SK-MEL-5 (cell line): ENCODE measurements at places on chromosomes 4 and X. TPM values are rescaled to one million over a fixed set of nuclear protein-coding genes. Genes with fewer than 3 reads are reported as not detected.

DNA sequence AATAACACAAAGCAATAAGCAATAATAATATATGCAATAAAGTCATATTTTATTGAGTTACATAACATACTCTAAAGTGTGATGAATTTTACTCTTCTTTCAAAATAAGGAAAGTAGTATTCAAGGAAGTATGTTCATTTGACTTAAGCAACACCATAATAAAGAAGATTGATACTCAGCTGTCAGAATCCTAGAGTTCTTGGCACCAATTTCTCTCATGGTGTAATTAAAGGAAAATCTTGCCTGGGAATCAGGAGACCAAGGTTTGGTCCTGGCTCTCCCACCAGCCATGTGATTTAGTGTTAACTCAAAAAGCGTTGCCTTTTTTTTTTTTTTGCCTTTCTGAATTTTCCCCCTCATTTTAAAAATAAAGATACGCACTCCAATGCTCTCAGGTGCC is 17.1 kb downstream of the MYOZ2 start:
- DNase-seq = no peak

GRCh38 chrX:117376460-117376859 is 740.1 kb downstream of the KLHL13 start:
- no peak for DNase-seq

GRCh38 chrX:123648028-123648810 is 84.6 kb downstream of the THOC2 start:
- no peak for DNase-seq

Gene TMPRSS11F
- total RNA-seq = 0.13 and 0.18 TPM in 2 replicates

DNA sequence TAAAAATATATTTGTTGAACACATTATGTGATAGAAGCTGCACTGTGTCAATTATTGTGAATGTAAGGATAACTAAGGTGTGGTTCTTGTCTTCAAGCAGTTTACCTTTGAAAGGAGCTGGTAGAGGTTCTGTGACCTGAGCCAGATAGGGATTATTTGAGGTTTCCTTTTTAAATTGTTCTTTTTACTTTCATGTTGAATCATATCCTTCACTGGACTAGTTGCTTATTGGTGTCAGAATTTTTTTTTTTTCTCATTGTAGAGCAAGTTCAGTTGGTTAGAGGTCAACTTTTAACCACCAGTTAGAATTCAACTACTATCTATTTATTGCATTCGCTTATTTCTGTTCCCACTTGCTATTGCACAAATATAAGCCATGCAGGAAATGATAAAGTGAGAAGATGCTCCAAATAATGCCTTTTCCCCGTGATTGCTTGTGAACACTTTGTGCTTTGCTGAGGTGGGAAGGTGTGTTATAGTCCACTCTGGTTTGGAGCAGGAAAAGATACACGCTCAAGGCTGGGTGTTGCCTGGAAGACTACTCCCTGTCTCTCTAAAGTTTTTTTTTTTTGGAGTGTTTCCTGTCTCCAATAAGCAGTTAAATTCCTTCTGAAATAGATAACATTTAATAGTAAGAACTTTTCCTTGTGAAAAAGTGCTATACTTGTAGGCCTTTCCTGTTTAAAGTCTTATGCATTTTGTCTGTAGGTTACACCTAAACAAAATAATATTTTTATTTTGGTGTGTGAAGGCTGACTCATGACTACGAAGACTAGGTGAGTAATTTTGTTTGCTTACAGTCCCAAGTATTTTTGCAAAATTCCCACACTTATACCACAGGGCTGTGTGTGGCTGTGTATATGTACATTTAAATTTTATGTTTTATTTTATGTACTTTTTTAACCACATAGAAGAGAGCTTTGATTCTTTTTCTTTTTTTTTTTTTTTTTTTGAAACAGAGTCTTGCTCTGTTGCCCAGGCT is 83.8 kb upstream of the LCORL start:
- DNase-seq = no peak

GRCh38 chrX:132257116-132257515 is 37.9 kb upstream of the RAP2C start:
- no peak for DNase-seq

Gene PNMA5
- total RNA-seq = not detected in 2 replicates

Gene RLIM
- 62.9 and 67.4 TPM in 2 replicates for total RNA-seq

DNA sequence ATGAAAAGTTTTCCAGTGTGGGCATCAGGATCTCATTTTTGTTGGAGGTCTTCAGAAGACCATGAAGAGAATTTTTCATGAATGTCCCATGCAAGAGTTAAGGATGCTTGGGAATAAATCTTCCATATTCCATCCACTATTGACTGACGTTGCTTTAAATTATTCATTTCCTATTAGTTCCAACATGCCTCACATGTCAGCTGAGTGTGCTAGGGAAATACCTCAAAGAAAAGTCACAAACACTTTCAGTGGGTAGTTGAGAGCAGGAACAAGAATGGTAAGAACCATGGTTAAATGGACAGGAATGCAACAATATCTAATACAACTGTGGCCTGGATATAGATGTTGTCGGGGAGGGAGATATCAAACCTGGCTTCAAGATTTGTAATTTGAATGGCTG is 610.1 kb downstream of the TECRL start:
- DNase-seq = no peak

GRCh38 chr4:33649015-33649414 is 2595.3 kb downstream of the ARAP2 start:
- peak; percentile 64 for DNase-seq

- no peak for DNase-seq
Measured at GRCh38 chr4:139219450-139220055, 42.5 kb upstream of the ELF2 start.

Gene HMGB3
- 47.0 and 47.7 TPM in 2 replicates for total RNA-seq

DNA sequence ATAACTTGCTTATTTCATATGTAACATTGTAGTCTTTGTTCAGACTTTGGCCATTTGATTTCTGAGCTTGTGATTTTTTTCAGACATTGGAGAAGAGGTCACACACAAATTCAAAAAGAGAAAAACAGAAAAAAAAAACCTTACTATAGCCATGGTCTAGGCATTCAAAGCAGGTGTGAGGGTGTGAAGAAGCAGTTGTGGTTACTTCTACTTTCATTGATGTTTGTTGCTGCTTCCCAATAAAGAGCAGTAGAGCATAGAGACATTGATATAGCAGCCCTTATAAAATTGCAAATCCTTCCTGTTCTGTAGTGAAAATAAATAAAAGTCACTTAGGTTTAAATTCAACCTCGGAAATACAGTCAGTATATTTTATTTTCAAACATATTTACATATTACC is 671.6 kb downstream of the GRXCR1 start:
- no peak for DNase-seq

- DNase-seq = no peak
Measured at GRCh38 chrX:111511477-111511876, at the start of gene SERTM2. Gene SERTM2 (plus strand): TSS chrX:111511645. CDS start chrX:111518858, 7,213 bp downstream.

DNA sequence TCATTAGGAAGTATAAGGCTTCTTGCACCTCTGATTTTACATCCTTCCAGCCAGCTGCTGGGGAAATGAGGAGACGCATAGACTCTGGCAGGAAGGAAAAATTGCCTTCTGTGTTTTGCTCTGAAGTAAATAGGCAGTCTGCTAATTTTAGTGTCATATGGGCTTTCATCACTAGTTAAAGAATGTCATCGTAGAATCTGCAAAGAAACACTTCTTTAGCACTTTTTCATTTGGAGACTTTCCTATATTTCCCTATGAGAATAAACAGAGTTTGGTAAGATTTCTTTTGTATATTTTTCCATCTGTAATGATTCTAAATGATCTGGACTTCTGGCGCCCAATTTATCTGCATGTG is 3.3 kb downstream of the ADGRL3 start:
- DNase-seq = no peak

DNA sequence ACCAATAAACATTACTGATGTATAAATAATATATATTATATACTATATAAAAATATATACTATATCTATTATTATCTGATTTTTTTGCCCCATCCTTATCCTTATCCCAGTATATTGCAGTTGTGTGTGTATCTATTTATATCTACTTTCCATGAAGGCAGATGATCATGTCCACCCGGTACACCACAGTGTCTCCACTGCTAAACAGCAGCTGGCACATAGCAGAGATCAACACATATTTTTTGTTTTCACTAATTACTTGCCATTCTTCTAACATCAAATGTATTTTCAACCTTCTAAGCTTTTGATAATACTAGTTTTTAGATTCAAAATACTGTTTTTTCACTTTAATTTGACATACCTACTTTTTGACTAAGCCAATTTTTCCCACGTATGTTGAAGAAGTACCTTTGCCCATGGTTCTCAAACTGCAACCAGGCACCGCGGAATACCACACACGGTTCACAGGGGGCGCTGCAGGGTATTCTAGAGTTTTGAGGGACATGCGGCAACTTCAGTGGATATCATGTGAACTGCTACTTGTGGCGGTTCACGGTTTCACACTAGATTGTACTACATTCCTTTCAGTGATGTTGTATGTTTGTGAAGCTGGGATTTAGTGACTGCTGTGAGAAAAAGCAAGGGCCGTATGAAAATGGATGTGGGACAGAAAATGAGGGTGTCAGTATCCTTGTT is 182.5 kb upstream of the NPY2R start:
- DNase-seq = peak; percentile 78

GRCh38 chrX:40091691-40092421 is 5.9 kb downstream of the BCOR start:
- DNase-seq = no peak

DNA sequence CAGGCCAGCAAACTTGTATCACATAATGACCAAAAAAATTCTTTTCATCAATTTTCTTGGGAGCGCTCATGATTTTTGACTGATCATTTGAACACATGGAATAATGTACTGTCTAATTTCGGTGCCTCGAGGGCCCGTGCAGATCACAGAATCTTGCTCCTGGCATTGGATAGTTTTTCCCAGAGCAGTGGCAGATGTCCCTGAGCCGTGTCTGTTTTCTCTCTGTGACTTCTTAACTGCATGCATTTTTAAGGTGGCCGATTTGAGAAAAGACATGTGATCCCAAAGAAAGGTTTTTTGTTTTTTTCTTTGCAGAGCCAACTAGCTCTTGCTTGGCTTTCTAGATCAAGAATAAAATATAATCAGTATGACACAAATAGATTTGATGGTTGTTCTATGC is 19.7 kb downstream of the GPRIN3 start:
- DNase-seq = no peak

GRCh38 chr4:25563071-25563564 is 92.5 kb upstream of the SLC34A2 start:
- DNase-seq = no peak

Gene FAM9C
- total RNA-seq = not detected in 2 replicates

DNA sequence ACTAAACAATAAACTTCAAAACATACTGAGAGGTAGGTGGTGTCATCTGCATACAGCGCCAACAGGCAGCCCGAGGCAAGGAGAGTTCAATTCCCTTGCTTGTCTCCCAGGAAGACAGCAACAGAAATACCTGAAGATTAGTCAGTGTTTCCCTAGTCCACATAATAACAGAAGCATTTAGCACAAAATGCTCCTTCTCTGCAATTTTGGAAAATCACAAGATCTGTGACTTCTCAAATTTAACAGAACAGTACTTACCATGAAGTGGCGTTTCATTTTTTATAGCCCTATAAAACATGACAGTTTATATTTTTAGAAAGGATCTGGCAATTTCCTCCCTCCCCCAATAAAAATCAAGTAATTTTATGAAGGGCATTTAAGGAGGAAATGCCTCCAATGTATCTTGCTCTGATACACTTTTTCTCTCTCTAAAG is 67.1 kb upstream of the MYOZ2 start:
- DNase-seq = peak; percentile 37

Gene PIR
- 333 and 344 TPM in 2 replicates for total RNA-seq

Gene EXOC1L
- not detected in 2 replicates for total RNA-seq

DNA sequence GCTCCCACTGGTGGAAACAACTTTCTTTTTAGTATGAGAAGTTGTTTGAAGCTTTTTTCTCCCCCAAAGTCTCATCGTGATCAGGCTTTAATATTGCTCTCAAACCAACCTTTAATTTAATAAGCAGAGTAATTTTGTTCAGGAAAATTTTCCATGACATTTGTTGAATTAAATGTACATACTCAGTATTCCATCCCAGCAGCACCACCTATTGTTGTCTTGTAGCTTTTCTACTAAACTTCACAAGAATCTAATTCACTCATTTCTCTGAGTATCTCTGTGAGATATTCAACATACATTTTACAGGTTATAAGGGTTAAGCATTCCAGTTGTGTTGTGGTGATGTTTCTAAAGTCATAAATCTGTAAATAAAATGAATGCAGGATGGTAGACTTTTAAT is 218.3 kb upstream of the HAND2 start:
- DNase-seq = peak; percentile 54
